Posterior cingulate gyrus (tissue), 11 donors: ENCODE measurements at places on chromosomes 1 and 21.

DNA sequence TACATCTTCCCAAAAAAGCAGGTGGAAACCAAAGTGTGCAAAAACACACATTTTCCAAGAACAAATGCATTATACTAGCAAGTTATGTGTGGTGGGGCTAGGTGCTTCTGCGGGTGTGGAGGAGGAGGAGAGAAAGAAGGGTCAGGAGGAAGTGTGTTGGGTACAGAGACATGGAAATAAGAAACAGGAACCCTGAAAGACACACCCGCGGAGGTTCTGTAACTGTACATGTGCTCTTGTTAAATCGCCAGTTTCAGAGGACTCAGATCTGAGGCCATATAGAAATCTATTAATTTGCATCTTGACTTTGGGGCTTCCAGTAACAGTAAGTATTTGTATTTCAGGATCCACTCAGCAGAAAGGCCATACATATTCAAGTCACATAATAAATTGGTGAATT, 30.9 kb downstream of the ERG start:
- DNase-seq, result no peak

GRCh38 chr1:151130987-151131586, 15.3 kb downstream of the SEMA6C start:
- peak; percentile 97 for DNase-seq

GRCh38 chr1:198472119-198472518, 68.4 kb downstream of the ATP6V1G3 start:
- no peak for DNase-seq

DNA sequence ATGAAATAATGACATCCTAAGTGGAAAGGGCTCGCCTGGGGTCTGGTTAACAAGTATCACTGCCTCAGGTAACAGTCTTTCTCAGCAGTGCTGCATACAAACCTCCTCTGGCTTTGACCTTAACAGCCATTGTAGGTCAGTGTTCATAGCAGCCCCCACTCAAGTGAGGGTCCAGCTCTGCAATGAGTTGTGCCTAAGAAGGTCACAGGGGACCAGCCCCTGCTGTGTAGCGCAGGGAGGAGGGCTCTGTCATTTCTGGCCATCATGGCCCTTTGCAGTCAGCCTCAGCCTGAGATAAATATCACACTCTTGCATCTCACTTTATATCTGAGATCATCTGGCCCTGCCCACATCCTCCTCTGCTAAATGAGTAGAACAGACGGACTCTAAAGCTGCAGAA, 18.1 kb upstream of the MYSM1 start:
- no peak for DNase-seq

- peak; percentile 67 for DNase-seq
Measured at GRCh38 chr1:1420654-1421141, 378 bp downstream of the ANKRD65 start.

- DNase-seq, result no peak
Measured at GRCh38 chr1:68178821-68179490, 53.4 kb downstream of the WLS start.

DNA sequence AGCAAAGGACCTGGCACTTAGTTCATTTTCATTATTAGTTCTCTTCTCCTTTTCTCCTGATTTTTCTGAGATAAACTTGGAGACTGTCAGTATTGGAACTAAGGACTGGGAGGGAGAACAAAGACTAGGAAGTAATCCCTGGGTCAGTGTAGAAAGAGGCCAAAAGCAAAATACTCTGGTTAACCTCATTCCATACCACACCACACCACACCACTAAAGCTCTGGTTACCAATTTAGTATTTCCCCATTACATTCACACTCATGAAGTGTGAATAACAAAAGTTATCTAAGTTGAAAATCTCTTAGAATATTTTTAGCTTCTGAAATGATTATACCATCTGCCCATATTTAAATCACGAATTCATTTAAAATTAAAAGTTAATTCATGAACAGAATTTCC, 68.9 kb upstream of the DMRTA2 start:
- no peak for DNase-seq

DNA sequence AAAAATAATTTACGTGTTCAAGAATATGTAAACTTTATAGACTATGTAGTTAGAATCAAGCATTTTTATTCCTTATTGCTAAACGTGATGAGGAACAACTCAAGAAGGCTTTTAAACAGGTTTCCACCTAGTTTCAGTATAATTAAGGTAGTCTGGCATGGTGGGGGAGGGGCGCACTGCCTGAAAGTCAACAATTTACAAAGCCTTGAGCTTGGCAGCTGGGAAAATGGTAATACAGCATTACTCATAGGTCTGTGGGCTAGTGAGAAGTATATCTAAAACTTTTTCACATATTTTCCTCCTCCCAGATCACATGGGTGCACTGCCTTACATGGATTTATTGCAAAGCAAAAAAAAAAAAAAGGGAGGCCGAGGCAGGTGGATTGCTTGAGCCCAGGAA, 75.2 kb downstream of the EVI5 start:
- DNase-seq, result no peak

GRCh38 chr21:36021251-36021837, 39.0 kb downstream of the SETD4 start:
- no peak for DNase-seq

- DNase-seq, result no peak
Measured at GRCh38 chr1:3668585-3669300, 16.4 kb downstream of the TP73 start.

- no peak for DNase-seq
Measured at GRCh38 chr1:98797506-98797905, 136.0 kb downstream of the SNX7 start.

DNA sequence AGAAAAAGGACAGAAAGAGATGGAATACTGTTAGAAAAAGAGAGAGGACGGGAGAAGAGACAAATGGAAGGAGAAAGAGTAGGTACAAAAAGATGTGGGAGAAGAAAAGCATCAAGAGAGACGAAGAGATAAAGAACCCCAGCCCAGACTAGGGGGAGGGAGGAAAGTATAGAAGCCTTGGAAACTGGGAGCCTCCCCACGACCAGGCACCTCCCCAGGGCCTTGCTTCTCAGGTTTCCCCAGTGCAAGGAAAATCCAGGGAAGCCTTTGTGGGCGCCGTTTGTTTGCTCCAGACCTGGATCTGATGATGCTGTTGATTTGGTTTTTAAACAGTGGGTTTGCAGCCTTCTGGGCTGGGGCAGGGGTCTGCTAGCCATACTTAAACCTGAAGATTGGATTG, 15.2 kb upstream of the ALX3 start:
- peak; percentile 8 for DNase-seq

GRCh38 chr1:36702963-36703362, 220.2 kb upstream of the CSF3R start:
- DNase-seq, result no peak

GRCh38 chr21:28283641-28284490, 708.8 kb downstream of the LTN1 start:
- no peak for DNase-seq

GRCh38 chr1:23356471-23357137, 12.5 kb upstream of the HNRNPR start:
- peak; percentile 32 for DNase-seq

DNA sequence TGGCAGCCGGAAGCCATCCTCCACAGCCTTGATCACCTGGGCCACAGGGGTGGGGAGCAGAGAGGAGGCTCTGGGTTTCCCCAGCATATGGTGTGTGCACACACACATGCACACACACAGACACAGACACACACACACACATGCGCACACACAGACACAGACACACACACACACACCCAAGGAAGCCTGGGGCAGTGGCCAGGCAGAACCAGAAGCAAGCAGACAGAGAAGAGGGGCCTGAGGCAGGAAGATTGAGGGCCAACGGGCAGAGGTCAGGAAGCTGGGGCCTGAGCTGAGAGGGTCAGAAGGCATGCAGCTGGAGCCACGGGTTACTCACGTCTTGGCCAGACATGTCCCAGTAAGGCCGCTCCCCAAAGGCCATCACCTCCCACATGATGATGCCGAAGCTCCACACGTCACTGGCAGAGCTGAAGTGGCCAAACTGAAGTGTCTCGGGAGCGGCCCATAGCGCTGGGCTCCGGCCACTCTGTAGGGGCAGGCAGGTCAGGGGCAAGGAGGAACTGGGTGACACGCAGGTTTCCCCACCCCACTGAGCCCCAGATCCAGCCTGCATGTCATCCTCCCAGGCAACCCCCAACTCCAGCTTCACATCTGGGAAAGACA, 27.4 kb downstream of the CDCA8 start:
- no peak for DNase-seq

DNA sequence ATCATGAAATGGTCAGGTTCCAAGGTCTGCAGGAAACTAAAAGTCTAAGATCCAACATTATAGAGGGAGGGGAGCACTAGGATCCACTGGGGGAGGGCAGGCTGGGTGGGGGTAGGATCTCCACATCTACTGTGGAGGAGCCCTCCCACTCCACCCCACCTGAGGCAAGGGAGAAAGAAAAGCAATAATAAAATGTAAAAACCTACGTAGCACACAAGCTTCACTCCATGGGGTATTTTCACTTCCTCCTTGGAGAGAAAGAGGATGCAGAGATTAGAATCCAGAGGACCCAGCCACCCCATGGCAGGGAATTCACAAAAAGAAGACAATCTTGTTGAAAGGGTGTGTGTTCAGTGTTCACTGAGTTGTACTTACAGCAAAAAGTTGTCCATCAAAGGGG, 14.4 kb downstream of the SPOCD1 start:
- DNase-seq, result peak; percentile 13

GRCh38 chr1:208142590-208143382, 101.4 kb downstream of the PLXNA2 start:
- no peak for DNase-seq

DNA sequence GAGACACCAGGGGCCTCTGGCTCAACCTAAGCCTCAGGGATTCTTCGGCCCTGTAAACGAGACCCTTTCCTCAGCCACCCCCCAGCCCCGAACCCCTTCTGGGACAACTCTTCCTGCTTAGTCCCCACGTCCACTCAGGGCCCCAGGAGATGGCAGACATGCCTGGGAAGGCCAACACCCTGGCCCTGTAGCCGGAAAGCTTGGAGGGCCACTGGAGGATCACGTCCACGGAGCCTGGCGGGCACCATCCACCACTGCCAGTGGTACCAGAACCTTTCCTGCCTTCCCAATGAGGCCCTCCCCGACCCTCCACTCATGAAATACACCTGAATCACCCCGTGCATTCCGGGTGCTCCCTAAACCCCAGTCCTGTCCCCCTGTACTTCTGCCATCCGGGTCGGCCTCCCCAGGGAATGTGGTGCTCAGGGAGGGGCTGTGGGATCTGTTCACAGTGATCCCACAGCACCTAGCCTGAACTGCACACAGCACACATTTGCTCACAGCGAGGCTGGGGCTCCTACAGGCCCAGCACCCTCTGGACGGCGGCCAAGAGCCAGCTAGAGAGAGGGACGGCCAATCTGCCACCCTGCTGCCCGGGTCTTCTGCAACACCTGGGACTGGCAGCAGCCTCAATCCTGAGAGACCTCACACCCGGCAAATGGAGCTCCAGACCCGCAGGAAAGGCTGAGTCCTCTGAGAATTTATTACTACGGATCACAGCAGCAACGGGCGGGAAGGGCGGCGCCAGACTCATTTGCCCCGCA, 1.8 kb downstream of the AURKAIP1 start:
- no peak for DNase-seq

DNA sequence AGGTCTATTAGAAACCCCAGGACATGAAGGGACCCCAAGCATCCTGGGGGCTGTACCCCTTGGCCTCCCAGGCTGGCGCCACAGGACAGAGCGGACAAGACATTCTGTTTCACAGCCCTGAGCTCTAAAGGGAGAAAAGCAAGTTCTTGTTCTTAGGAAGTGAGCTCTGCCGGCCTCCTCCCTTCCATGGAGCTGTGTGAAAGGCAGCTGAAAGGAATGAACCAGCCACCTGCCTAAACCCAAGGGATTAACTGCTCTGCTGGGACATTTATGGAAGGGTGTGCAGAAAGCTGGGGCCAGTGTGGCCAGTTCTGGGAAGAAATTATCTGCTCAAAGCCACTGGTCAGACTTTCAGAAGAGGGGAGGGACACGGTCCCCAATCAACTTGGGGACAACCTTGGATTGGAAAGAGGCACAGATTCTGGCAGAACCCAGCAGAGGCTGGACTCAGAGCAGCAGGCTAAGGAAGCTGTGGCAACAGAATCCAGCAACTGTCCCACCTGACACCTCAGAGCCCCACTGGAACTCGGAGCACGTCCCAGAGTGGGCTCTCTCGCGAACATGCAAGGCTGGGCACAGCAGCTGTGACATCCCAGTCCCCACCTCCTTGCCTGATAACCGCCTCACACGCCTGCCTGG, 2.1 kb downstream of the KLHL21 start:
- peak; percentile 87 for DNase-seq

DNA sequence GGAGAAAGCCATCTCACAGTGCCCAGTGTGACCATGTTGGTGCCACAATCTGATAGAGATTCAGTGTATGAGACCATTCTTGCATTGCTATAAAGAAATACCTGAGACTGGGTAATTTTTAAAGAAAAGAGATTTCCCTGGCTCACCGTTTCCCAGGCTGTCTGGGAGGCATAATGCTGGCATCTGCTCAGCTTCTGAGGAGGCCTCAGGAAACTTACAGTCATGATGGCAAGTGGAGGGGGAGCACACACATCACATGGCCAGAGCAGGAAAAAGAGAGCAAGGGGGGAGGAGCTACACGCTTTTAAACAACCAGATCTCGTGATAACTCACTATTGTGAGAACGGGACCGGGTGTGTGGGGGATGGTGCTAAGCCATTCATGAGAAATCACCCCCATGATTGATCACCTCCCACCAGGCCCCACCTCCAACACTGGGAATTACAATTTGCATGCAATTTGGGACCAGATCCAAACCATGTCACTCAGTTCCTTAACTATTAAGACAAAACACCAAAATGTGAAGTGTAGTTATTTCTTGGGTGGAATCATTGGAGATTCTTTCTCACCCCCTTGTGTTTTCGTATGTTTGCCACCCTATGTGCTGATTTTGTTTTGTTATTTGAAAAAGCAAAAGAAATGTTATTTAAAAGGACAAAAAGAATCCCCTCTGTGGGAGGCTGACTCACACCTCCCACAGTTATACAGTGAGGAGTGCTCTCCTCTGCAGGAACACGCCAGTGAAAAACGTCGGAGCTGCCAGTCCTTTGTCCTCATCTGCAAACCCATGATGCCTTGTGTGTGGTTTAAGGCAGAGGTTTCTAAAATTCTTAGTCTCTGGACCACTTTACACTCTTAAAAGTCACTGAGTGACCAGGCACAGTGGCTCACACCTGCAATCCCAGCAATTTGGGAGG, 46.9 kb upstream of the IFNLR1 start:
- DNase-seq, result no peak

DNA sequence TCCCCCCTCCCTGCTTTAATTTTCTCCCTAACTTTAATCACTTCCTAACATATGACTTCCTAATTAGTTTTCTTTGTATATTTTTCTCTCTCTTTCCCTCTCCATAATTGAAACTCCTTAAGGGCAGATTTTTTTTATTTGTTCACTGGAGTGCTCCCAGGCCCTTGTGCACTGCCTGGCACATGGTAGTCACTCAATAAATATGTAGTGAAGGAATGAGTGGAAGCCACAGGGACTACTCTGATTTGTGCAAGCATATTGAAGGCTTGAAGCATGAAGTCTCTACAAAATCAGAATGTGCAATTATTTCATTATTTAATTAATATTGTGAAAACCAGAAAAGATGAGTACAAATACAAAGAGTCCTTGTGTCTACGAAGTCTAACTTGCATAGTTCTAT, 41.5 kb downstream of the SNX7 start:
- DNase-seq, result no peak
